ENCODE measurements at places on chromosomes 5 and 9.

- DNase-seq, result no peak
Measured at GRCh38 chr9:34114436-34114835, 12.1 kb downstream of the DCAF12 start.

- DNase-seq, result no peak
Measured at GRCh38 chr5:107370396-107370968, 300.3 kb downstream of the EFNA5 start.

- DNase-seq, result no peak
Measured at GRCh38 chr5:74382123-74382855, 258.2 kb downstream of the ENC1 start.

GRCh38 chr5:79842991-79843390 lies 148.1 kb downstream of the MTX3 start:
- DNase-seq, result no peak

DNA sequence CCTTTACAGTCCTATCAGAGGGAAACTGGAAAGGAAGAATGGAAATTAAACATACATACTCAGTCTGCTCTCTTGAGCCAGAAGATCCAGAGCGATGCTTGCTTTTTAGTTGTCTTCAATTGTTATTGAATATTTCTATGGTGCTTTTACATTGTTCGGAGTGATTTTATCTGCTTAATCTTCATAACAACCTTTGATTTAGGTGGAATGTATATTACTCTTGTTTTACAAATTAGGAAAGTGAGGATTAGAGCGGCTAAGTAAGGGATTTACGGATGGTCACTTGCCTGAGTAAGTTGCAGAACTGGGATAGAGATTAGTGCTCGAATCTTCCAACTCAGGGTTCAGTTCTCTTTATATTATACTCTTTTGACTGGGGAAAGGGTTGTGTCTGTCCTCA lies 69.1 kb downstream of the PBX3 start:
- no peak for DNase-seq

- no peak for DNase-seq
Measured at GRCh38 chr9:99762470-99762869, 59.2 kb upstream of the NR4A3 start.

- DNase-seq, result no peak
Measured at GRCh38 chr5:60333005-60333571, 366.9 kb downstream of the DEPDC1B start.

DNA sequence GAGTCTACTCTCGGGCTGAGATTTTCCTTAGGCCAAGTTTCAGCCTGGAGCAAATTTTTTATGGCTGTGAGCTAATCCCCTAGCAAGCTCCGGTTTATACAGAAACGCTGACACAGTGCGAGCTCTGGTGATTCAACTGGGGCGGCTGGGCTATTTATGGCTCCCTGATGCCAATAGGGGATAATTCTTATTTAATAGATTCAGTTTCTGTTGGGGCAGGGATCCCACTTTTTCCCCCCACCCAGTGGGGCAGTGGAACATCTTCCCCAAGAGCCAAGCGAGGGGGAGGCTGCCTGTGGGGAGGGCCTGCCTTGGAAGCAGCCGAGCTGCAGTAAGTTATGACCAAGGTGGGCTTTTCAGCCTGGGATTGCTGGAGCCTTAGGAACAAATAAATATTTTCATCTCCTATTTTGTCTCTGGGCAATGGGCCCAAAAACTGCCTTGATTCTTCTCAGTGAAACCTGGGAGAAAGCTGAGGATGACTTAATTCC lies 129.1 kb downstream of the MACROH2A1 start:
- no peak for DNase-seq

DNA sequence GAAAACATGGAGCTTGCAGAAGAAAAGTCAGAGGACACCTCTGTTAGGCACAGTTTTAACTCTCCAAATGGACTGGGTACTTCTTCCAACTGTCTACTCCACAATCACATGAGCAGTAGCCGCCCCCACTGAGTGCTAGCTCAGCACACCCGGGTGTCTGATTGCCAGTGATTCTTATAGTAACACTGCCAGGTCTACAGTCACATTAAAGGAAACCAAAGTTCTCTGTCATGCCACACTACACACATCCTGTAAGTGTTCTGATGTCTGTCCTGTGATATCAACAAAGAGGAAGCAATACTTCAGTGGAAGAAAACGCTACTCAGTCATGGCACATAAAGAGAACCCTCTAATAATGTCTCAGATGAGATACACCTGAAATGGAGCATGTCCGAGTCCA lies at the start of gene HAVCR2:
TSS of gene HAVCR2 (minus strand) at position 69 of the 400 bp plus-strand sequence. CDS start at position 8, 61 bp downstream.
- peak; percentile 29 for DNase-seq

DNA sequence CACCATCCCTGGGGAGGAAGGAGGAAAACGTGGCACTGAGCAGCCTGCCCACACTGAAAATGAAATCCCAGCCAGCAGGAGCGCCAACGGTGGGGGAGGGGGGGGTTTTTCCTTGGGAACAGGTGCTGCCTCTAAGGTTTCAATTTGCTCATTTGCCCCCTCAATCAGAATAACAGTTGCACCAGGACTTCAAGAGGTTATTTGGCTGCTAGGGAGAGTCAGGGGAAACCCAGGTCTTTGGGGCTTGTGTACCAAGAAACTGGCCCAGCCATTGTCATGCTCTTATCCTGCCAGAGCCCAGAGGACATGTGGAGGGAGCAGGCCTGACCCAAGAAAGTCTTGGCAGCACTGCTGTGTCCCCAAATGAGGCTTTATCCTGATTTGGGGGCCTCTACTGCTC lies 66.5 kb downstream of the NDFIP1 start:
- DNase-seq, result no peak

DNA sequence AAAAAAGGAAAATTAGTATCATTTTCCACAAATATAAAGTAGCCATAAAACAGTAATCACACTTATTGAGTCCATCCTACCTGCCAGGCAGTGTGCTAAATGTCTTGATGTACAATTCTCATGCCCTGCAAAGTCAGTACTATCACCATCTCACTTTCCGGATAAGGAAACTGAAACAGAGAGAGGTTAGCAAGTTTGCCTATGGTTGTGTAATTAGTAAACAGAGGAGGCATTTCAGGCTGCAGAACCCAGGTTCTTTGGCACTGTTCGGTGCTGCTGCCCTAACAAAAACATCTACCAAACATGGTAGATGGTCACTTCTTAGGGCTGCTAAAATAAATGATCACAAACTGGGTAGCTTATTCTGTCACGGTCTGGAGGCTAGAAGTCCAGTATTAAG lies 22.6 kb downstream of the PLAC8L1 start:
- DNase-seq, result no peak

DNA sequence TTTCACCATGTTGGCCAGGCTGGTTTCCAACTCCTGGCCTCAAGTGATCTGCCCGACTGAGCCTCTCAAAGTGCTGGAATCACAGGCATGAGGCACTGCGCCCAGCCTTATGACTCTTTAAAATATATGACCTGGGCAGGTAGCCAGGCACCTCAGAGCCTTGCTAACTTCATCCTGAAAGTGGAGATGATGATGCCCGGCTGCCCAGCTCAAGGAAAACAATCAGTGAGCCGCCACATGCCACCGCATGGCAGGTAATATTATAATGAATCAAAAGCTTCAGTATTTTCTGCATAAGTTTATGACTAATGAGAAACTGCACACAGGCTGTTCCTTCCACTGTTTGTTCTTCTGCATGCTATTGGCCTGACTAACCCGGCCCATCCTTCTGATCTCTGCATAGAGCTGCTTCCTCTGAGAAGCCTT lies 30.4 kb upstream of the DMRT1 start:
- no peak for DNase-seq

GRCh38 chr5:11596657-11597071 lies 307.6 kb downstream of the CTNND2 start:
- DNase-seq, result no peak

DNA sequence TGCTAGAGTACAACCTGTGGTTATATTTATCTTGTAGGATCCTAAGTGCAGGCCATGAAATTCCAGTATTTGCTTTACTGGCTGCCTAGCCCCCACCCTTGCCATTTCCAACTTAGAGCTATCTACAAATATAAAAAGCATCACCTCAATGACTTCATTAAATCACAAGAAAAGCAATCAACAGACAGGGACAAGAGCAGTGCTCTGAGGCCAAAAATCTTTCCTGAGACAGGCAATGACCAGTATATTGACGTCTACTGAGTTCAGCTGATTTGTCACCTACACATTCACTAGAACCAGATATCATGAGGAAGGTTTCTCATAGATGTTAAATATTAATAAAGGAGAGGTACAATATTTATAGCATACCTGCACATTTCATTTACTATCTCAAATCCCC lies 38.4 kb upstream of the CTNNAL1 start:
- no peak for DNase-seq

- DNase-seq, result no peak
Measured at GRCh38 chr5:149432376-149432775, 53.3 kb upstream of the IL17B start.

GRCh38 chr9:137267933-137268355 lies 9.6 kb upstream of the TOR4A start:
- no peak for DNase-seq

DNA sequence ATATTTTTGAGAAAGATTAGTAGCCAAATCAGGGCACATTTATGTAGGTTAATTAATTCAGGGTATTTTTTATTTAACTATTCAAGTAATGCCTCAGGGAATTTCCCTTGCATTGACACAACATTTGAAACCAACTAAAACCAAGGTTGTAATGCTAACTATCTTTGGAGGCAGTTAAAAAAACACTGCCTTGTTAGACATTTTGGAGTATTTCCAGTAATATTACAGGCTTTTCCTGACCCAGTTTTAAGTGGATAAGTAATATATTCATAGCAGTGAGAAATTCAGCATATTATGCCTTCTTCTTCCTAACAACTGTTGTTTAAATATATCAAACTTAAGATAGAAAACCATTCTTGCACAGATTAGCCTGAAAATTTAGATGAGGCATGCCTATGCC lies 175.1 kb downstream of the TMC1 start:
- no peak for DNase-seq

DNA sequence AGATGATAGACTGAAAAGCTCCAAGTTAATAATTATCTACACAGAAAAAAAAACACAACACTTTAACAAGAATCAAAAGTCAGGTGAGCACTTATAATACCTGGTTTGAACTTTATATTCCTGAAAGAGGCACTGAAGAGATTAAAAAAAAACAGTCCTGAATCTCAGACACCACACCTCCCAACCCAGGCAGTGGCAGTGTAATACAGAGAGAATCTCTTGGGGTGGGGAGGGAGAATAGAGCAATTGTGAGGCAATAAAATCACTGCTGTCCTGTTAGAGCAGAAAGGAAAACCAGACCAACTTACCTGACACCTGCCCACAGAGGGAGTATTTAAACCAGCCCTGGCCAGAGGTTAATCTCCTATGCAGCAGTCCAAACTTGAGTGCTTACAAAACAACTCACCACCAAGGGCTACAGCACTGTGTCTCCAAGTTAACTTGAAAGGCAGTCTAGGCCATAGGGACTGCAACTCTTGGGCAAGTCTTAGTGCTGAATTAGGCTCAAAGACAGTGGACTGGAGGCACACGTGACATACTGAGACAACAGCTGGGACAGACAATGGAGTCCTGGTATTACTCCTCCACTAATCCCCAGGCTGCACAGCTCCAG lies 54.2 kb downstream of the SLCO4C1 start:
- no peak for DNase-seq

DNA sequence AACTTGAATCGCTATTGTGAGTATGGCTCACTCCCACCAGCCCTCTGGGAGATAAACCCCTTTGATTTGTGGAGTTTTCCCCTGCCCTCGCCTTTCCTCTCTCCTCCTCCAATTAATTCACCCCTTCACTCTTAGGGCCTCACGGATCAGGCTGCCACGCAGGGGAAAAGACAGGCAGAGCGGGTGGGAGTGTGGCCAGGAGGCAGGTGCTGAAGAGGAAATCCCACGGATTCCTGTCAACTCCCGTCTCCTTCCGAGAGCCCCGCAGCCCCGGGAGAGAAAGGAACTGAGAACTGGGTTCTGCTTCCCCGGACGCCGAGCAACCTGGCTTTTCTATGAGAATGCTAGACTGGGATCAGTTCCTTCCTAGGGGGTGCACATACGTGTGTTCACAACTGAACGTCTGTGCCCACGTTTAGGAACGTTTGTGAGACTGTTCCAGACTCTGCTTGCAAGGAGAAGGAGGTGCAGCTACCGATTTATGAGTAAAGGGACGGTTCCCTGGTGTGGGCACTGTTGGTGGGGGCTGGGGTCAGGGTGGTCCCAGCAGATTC lies 314.5 kb upstream of the TLE4 start:
- DNase-seq, result no peak

DNA sequence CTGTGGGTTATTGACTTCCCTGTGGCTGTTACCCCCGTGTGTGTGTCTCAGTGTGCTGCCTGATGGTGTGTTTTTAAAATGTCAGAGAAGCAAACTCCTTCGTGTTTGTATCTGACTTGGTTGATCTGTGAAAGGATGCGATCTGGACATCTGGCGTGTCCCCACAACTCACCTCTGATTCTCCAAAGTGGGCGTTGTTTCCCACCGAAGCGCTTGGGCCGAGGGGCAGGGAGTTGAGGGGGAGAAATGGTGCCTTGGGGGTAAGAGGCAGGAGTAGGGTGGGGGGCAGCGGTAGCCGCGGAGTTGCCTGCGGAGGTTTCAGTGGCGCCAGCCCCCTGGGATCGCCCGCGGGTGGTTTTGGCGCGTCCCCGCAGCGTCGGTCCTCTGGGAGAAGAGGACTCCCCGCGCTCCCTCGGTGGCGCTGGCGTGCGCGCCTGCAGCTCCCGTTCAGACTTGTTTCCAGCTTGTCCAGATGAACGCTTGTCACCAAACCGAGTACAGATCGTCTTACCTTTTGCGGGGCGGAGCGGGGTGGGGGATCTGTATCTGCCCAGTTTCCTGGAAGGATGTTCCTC lies 1.1 kb downstream of the MAST4 start:
- DNase-seq, result no peak

GRCh38 chr5:107704681-107705401 lies 34.1 kb upstream of the EFNA5 start:
- DNase-seq, result no peak

GRCh38 chr9:37107701-37108100 lies 12.7 kb upstream of the ZCCHC7 start:
- DNase-seq, result no peak

Data from AML-193 (cell line).